ENCODE measurements at places on chromosomes 12 and 14. TPM values are rescaled to one million over a fixed set of nuclear protein-coding genes. Genes with fewer than 3 reads are reported as not detected.

DNA sequence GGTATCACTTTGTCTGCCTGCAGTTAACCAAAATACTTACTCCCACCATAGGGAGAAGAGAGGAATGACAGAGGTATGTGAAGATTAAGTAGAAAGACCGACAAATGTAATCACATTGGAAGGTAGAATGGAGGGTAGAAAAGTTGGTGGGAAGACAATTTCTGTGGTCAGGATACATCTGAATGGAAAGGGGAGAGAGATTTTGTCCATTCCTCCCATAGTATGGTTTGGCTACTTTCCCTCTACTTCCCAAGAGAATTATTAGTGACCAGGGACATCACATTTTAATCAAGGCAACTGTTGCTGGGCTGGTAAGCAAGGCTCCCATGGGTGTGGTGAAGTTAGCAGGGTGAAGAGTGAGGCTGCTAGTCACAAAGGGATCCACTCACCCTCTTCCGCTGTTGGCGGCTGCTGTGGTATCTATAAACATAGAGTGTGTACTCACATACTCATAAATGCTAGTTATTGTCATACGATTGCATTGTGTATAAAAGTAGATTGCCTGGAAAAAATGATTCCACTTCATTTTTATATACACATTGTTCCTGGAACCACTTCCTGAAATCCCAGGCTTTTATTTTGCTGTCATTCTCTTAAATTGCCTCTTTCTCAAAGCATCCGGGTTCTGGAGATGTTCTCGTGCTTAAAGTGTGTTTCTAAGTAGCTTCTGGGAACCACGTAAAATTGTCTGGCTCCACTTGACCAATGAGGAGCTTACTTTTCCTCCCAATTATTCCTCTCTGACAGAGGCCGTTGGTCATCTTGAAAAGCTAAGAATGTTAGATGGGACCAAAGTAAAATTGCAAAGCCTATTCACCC lies 413.1 kb downstream of the ZFP36L1 start:
- peaks cover 17% of the 10 kb centered on the region for H3K4me1 ChIP-seq
- H3K27me3 ChIP-seq = no peaks in the 10 kb centered on the region
- H3K4me3 ChIP-seq = no peak overlapping the region
- peak overlapping the region; percentile 81 for H3K27ac ChIP-seq

- DNase-seq = no peak
- H3K27ac ChIP-seq = no peak overlapping the region
- H3K4me1 ChIP-seq = no peaks in the 10 kb centered on the region
These were observed 57.1 kb upstream of the PCED1B start for GRCh38 chr12:47022296-47022695.

GRCh38 chr12:69509904-69510827 lies 40.0 kb downstream of the FRS2 start:
- peaks cover 41% of the 10 kb centered on the region for H3K4me1 ChIP-seq
- H3K27me3 ChIP-seq = no peaks in the 10 kb centered on the region
- H3K4me3 ChIP-seq = no peak overlapping the region

- no peak for DNase-seq
- no peaks in the 10 kb centered on the region for H3K36me3 ChIP-seq
- H3K27me3 ChIP-seq = no peaks in the 10 kb centered on the region
These were observed 57.3 kb downstream of the DAD1 start for GRCh38 chr14:22531451-22532344.

KLRD1 gene
- total RNA-seq = 4.6 TPM

BEGAIN gene
- 1.3 TPM for total RNA-seq
